Hepatic stellate cell (primary cell): ENCODE measurements at places on chromosomes 11 and 22.

DNA sequence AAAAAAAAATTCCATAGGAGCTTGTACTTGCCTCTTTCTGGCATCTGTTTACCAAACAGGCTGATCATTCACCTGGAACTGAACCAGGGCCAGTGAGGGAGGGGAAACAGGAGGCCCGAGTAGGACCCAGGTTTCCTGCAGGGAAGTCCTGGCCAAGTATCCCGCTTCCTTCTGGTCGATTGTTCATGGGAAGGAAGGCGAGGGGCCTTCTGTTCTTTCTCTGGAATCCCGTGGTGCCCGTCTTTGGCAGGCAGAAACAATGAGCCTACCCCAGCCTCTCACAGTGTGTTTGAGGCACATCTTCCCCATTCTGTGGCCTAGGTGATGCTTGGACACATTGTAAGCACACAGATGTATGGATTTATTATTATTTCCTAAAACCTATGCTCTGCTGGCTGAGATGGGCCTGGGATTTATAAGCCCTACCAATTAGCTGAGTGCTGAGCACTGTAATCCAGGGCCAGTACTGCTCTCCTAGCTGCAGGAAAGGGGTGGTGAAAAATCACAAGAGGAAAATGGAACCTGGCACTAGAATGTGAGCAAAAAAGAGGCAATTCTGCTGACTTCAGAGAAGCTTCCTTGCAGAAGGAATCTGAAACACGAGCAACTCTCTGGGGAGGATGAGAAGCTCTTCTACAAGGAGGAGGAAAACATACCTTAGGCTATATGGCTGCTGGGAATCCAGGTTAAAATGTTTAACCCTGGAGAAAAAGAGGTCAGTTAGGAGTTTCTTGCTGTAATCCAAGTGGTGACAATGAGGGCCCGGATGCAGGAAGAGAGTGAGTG lies 53.5 kb downstream of the PRR5L start:
- DNase-seq = no peak

DNA sequence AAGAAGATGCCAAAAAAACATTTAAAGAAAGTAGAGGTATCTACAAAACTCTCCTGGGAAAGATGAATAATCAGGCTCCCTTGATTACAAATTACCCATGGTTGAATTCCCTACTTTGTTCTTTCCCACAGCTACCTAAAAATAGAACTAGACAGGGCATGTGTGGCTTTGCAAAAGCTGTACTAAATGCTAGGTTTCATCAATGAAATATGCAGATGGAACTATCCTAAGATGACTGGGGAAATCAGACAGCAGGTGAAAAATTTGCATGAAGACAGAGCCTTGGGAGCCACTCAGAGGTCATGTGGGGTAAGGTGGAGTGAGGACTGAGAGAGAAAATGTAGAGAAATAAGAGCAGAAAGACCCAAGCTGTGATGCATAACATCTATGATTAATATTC lies 14.7 kb downstream of the LAYN start:
- DNase-seq = no peak

DNA sequence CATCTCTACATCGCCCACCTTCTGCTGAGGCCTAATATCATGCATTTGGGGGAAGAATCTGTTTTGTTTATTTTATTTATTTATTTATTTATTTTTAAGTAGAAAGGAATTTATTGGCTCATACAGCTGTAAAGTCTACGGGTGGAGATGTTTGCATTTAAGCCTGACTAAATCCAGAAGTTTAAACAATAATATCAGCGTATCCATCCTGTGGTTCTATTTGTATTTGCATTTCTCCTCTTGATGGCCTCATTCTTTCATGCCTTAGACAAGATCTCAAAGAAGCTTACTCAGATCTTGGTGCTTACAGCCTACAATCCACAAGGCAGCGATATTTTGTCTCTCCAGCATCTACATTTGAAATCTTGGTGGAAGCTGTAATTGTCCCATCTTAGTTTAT lies 67.1 kb upstream of the CARD18 start:
- no peak for DNase-seq

GRCh38 chr11:1932681-1933080 lies 13.2 kb downstream of the TNNT3 start:
- no peak for DNase-seq

- DNase-seq = peak; percentile 64
These were observed 23.1 kb downstream of the MRGPRG start for GRCh38 chr11:3195251-3196160.

DNA sequence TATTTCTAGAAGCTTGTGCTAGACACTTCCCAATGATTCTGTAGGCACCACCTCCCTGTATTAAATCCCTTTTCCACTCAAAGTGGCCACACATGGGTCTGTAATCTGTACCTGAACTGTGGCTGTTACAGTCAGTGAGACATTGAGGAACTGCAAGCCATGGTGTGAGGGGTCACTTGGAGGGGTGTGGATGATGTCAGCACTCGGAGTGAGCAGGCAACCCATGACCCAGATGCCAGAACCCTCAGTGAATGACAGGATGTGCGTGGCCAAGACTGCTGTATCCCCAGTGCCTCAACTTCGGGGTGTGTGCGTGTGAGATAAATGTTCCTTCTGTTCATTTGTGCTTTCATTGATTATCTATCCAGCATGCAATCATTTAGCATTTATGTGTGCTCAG lies 14.7 kb upstream of the SHANK3 start:
- DNase-seq = no peak
